ENCODE measurements at places on chromosomes 16 and 17.

DNA sequence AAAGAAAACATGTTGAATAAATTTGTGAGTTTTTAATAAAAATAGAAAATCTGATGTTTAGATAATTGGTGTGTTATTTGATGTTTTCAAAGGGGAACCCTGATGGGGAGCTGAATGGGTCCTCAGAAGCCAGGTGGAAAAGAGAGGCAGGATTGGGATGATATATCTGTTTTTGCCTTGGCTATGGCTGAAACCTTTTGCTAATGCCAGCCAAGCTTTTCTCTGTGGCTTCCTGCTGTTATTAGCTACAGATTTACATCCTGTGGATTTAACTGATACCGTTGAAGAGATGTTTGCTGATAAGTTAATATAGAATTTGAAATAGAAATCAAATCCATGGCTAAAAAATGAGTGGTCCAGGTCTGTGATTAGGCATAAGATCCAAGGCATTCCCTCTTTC, 4.2 kb upstream of the AATF start:
- DNase-seq: no peak

DNA sequence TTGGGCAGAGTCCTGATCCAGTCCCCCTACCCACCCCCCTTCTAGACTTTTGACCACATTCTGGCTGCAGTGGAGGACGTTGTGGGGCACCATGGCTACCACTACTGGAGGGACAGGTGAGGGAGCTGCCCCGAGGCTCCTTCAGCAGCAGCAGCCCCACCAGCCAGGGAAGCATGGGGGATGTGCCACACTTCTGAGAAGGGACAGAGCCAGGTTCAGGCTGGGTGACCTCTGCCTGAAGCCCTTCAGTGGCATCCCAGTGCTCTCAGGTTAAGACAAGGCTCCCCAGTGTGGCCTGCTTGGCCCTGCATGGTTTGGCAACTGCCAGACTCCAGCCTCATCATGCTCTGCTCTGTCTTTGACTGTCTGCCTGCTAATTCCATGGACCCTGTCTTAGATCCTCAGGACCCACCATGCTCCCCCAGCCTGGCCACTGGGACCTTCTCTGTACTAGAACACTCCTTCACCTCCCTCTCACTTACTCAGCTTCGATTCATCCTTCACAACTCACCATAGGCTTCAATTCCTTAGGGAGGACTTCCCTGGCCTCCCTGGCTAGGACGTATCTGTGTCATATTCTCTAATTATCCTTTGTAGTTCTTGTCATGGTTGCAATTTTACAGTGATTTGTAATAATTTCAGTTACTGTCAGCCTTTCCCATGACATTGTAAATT, 8.8 kb downstream of the SLC9A5 start:
- no peak for DNase-seq

GRCh38 chr17:11638700-11639265, 40.5 kb downstream of the DNAH9 start:
- DNase-seq: no peak

DNA sequence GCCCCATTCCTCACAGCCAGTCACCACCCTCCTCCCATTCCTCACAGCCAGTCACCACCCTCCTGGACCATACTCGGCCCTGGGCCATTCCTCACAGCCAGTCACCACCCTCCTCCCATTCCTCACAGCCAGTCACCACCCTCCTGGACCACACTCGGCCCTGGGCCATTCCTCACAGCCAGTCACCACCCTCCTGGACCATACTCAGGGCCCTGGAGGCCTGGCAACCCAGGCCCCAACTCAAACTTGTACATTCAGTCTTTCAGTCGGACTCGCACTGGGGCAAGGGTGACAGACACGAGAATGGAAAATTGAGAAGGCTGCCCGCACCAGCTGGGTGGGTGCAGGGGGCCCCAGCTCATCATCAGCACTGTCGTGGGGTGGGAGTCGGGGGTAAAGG, 30.4 kb upstream of the FOXK2 start:
- no peak for DNase-seq

- no peak for DNase-seq
These were observed 226.2 kb downstream of the CCDC182 start for GRCh38 chr17:57518587-57519581.

DNA sequence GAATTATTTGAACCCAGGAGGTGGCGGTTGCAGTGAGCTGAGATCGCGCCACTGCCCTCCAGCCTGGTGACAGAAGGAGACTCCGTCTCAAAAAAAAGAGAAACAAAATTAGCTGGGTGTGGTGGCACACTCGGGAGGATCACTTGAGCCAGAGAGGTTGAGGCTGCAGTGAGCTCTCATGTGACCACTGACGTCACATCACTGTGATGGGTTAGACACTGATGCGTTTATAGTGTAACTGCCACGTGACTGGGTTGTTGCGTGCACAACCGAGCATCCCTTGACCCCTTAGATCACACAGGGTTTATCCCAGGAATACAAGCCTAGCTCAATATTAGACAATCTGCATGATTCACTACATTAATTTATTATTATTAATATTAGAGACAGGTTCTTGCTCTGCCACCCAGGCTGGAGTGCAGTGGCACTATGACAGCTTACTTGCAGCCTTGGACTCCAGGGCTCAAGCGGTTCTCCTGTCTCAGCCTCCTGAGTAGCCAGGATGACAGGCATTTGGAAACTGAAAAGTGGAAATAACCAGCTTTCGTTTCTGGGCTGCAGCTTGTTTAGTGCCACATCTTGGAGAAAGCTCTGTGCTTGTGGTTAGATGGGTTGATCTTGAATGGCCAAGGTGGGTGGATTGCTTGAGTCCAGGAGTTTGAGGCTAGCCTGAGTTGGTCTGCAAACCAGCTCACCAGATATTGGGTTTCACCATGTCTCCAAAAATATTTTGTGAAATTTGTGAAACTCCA, 26.4 kb upstream of the ABR start:
- DNase-seq: no peak

GRCh38 chr16:29862383-29862883, 593 bp downstream of the CDIPT start:
- no peak for DNase-seq

- DNase-seq: no peak
These were observed 29.0 kb upstream of the KPNB1 start for GRCh38 chr17:47620503-47621245.

DNA sequence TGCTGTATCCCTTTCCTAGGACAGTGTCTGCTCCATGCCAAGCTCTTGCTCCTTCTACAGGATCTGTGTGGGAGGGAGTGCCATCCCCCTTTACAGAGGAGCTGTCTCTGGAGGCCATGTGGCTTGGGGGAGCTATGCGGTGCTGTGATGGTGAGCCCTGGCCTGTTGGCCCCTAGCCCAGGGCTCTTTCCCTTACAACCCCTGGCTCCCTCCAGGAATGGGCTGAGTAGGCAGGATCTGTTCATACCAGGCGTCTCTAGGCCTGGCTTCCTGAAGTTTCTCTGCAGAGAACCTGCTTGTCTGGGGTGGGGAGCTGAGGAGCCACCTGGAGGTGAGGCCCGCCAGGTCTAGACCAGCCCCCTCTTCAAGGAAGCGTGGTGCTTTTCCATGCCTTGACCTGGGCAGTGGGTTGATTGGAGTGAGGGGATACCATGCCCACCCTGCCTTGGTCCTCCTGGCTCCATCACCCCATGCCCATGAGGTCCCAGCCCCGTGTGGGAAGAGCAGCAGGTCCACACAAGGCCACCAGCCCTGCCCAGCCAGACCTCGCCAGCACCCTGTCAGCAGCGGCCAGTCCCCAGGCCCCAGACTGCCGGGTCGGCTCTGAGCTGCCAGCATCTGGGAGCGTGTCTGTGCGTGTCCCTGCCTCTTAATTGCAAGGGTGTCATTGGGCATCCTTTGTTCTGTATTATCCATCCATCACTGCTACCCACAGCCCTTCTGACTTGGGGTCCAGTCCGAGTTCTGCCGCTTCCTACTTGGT, 14.7 kb downstream of the LLGL2 start:
- no peak for DNase-seq

DNA sequence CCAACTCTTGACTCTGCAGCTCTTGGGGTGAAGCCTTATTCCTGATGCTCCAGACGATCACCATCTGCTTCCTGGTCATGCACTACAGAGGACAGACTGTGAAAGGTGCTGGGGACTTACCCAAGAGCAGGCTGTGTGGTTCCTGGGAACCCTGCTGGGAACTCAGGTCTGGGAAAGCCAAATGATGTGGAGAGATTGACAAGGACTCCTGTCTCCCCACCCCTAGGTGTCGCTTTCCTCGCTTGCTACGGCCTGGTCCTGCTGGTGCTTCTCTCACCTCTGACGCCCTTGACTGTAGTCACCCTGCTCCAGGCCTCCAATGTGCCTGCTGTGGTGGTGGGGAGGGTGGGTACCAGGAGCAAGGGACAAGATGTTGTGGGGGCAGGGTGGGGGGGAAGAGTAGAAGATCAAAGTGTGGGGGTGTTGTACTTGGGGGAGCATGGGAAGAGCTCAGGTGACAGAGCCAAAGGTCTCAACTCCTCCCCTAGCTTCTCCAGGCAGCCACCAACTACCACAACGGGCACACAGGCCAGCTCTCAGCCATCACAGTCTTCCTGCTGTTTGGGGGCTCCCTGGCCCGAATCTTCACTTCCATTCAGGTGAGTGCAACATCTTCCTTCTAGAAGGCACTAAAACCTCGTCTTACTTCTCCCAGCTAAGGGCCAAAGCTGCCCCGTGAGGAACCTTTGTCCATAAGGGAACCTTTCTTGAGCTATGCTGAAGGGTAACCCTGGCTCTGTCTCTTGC, 3.0 kb downstream of the SOX15 start:
- DNase-seq: no peak

GRCh38 chr16:22317625-22318024, 20.4 kb downstream of the POLR3E start:
- DNase-seq: no peak

DNA sequence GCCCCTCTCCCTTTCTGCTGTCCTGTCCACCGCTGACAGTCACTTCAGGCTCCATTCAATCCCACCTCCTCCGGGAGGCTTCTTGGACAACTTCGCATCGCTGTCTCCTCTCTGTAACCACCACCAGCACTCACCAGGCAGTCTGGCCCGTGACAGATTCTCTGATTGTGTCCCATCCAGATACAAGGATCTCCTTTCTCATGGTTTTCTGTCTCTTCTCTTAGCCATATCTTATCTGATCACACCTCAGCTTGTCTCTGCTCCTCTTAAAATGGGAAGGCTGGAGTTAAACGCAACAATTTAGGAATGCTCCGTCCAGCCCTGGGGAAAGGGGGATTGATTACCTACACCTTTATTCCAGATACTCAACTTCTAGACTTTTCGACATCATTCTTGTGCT, 56.9 kb upstream of the ARHGAP44 start:
- no peak for DNase-seq

- DNase-seq: no peak
These were observed 143.0 kb downstream of the SNX29 start for GRCh38 chr16:12119562-12119961.

DNA sequence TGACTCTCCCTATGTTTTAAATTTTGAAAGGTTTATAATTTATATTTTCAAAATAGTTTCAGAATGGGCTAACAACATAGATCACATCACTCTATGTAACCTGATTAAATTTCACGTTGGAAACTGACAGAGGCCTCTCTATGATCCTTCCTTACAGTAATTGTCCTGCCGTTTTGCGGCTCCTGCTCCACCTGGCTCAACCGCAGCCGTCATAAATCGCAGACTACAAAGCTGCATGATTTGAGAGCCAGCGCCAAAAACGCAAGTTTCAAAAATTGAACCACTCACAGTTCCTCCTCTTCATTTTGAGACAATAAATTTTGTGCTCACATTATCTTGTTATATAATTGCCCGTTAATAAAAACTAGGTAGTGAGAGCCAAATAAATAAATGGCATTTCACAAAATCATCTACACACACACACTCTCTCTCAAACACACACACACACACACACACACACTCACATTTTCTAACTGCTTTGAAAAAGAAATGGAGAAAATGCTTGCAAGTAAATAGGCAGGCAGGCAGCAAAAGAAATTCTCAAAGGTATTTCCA, 263.1 kb upstream of the PSMD7 start:
- DNase-seq: no peak

- no peak for DNase-seq
These were observed 105.4 kb upstream of the TBX2 start for GRCh38 chr17:61294286-61294685.

DNA sequence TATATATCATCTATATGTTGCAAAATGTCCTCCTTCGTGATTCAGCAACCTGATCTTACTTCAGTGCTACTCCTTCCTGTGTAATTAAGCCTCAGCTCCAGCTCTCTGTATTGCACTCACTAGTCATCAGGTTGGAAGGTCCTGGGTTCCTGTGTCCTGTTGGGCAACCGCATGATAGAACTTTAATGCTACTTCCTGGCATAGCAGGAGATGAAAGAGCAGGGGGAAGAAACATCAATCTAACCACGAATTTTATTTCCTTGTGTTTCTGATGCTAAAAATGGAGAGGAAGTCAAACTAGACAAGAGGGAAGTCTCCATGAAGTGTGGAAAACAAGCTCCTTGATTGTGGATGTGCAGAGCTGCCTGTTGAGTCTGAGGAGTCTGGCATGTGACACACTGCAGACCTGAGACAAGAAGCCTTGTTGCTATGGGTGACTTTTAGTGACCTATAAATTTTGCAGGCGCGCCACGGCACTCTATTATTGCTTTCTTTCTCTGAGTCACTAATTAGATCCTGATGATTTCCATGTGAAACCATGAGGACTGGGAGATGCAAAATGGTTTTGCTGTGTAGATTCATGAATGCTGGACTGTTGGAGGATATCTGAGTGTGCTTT, 25.6 kb downstream of the IGSF6 start:
- DNase-seq: no peak

DNA sequence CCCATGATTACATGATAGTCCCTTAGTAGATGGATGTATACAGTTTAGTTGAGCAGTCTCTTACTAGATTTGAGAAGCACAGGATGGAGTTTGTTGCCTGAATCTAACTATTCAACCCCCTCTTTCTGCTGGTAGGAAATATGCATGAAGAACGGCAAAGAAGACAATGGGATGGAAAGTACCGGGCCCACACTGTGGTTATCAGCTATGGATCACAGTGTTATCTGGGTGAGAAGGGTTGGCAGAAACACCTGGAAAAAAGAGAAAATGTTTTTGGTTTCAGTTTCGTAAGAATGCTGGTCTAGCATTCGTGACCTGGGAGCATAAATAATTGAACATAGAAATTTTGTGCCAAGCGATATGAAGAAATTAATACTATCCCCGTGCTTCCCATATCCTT, 53.1 kb downstream of the ANKFN1 start:
- no peak for DNase-seq

- no peak for DNase-seq
These were observed 414.6 kb downstream of the SLC39A11 start for GRCh38 chr17:72677714-72678390.
